ENCODE measurements at places on chromosomes 16 and 17.

GRCh38 chr17:40130352-40131042 is 8.7 kb downstream of the MSL1 start:
- no peak for DNase-seq

DNA sequence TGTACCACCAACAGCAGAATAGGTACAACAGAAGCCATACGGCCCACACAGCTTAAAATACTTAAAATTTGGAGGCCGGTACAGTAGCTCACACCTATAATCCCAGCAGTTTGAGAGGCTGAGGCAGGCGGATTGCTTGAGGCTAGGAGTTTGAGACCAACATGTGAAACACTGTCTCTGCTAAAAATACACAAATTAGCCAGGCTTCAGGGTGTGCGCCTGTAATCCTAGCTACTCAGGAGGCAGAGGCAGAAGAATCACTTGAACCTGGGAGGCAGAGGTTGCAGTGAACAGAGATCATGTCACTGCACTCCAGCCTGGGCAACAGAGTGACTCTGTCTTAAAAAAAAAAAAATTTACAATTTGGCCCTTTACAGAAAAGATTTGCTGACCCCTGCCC is 17.0 kb downstream of the GFOD2 start:
- no peak for DNase-seq

- no peak for DNase-seq
Measured at GRCh38 chr17:30905742-30906100, 317 bp downstream of the TEFM start.

DNA sequence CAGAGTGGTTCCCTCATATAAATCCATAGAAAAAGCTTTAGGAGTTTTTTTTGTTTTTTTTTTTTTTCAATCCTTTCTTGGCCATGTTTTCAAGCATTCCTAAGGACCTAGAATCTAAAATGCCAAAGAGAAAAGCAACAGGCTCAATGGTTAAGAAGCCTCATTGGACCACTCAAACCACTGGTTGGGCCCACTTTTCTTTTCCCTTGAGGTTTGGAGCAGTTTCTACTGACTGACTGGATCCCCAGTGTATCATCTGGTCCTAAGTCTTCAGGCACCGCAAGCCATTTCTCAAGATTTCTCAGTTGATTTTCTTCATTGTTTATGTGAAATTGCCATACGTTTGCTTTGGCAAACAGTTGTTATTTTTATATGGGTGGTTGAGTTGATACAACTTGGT is 14.4 kb downstream of the METTL9 start:
- DNase-seq: no peak

DNA sequence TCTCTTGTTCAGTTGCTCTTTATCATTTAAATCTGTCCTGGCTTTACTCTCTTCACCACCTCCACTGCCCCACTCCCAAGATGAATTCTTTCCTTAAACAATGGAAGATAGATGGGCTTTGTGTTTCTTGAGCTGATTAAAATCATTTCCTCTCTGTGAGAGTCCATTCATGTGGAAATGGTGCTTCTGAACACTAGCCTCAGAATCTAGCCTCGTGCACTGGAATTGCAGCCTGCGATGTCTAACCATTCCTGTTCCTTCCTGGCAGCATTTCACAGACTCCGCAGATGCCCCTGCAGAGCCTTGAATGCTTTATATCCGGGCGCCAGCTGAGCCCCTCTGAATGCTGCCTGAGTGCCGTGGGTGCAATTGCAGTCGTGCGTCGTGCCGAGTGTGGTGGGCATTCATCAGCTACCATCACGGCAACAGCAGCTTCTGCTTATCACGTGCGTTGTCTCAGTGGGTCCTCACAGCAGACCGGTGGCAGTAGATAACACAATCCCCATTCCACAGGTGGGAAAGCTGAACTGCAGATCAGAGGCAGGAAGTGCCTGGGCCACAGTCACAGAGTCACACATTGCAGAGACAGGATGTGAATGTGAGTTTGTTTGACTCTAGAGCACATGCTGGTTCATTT is 172.8 kb upstream of the WSCD1 start:
- no peak for DNase-seq

- no peak for DNase-seq
Measured at GRCh38 chr17:3002538-3003295, 60.7 kb downstream of the OR1D5 start.

GRCh38 chr16:68972720-68973119 is 129.4 kb downstream of the TANGO6 start:
- peak; percentile 44 for DNase-seq

DNA sequence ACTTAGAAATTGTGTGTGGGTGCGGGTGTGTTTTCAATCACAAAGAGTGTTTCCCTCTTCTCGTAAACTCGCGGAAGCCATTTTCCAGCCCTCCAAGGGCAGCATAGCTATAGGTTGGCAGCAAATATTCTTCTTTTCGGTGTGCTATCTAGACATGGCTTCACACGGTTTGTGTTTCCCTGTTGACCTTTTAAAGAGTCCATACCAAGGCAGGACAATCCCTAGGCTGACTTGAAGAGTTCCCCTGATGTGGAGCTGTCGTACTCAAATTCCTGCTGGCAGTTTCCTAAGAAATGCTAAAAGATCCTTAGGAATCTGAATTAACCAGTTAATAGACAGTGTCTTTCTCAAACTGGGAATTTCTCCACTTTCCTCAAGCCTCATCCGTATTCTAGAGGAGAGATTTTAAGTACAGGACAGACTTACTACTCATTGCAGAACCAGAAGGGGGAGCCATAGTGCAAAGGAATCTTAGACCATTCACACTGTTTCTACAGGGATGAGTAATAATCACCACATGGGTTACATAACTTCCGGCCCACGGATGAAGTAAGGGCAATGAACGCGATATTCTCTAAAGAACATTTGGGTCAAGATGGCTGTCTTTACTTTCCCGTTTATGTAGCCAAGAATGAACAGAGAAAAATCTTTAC is 288.6 kb upstream of the ELAC2 start:
- DNase-seq: no peak

DNA sequence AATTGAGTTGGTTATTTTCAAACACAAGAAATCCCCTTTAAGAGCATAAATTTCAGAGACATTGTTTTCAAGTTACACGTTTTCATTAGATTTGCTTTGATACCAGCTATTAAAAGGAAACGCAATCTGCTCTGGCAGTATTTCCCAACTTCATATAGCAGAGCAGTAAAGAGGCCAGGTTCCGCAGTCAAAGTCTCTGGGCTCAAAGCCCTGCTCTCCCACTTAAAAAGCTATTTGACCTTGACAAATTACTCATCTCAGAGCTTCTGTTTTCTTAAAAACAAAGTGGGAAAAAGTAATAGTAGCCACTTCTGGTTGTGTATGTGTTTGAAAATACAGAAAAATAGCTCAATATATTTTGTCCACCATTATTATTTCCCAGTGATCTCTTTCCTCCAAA is 89.7 kb upstream of the CDYL2 start:
- DNase-seq: no peak

GRCh38 chr16:47721006-47721637 is 260.0 kb downstream of the PHKB start:
- no peak for DNase-seq

GRCh38 chr16:72355561-72355960 is 183.6 kb upstream of the PMFBP1 start:
- no peak for DNase-seq

- DNase-seq: no peak
Measured at GRCh38 chr16:85570735-85571562, 42.2 kb upstream of the GSE1 start.
